ENCODE measurements at places on chromosomes 3 and 15. TPM values are rescaled to one million over a fixed set of nuclear protein-coding genes. Genes with fewer than 3 reads are reported as not detected.

Gene AQP9
- not detected for total RNA-seq

Gene ZNF35
- total RNA-seq: 9.3 TPM

Gene TPRG1
- not detected for total RNA-seq

Gene PPARG
- total RNA-seq: 88.1 TPM

Gene TERC
- 6.0 TPM for total RNA-seq

Gene DNAH12
- total RNA-seq: 0.21 TPM

Gene FANCD2
- total RNA-seq: 20.0 TPM

Gene HACD2
- 58.6 TPM for total RNA-seq

Gene TMOD2
- total RNA-seq: 1.7 TPM

Gene GLDN
- 0.57 TPM for total RNA-seq

GRCh38 chr3:160012108-160012507, 23.5 kb downstream of the IL12A start:
- H3K27ac ChIP-seq: no peak overlapping the region
- H3K27me3 ChIP-seq: no peaks in the 10 kb centered on the region
- H3K4me3 ChIP-seq: no peak overlapping the region
- no peaks in the 10 kb centered on the region for H3K36me3 ChIP-seq

DNA sequence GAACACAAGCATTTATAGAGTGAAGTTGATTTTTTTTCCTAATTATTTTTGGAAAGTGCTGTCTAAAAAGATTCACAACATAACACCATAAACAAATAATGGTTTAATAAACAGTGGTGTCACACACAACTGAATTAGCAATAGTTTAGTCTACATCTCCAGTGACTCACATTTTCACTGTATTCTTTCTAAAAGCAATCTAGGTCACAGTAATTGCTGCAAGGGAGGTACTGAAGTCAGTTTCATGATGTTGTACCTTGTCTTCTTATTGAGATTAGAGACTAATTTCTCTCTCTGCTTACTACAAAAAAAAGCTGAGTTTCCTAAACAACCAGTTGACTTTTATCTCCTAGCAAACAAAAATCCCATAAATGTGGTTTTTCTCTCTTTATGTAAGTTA, 29.6 kb downstream of the PLSCR4 start:
- H3K4me1 ChIP-seq: peaks cover 8% of the 10 kb centered on the region
- no peak for DNase-seq
- no peaks in the 10 kb centered on the region for H3K36me3 ChIP-seq
- H3K27me3 ChIP-seq: no peaks in the 10 kb centered on the region
- H3K4me3 ChIP-seq: no peak overlapping the region

- no peak for DNase-seq
- no peak overlapping the region for H3K4me3 ChIP-seq
- H3K36me3 ChIP-seq: no peaks in the 10 kb centered on the region
- no peaks in the 10 kb centered on the region for H3K4me1 ChIP-seq
Observed at GRCh38 chr3:67765575-67765974, 111.2 kb upstream of the SUCLG2 start.

GRCh38 chr15:85690561-85691231, 104.0 kb downstream of the KLHL25 start:
- H3K27me3 ChIP-seq: no peaks in the 10 kb centered on the region
- peaks cover 8% of the 10 kb centered on the region for H3K36me3 ChIP-seq
- DNase-seq: no peak
- H3K4me3 ChIP-seq: no peak overlapping the region
- no peak overlapping the region for H3K27ac ChIP-seq

DNA sequence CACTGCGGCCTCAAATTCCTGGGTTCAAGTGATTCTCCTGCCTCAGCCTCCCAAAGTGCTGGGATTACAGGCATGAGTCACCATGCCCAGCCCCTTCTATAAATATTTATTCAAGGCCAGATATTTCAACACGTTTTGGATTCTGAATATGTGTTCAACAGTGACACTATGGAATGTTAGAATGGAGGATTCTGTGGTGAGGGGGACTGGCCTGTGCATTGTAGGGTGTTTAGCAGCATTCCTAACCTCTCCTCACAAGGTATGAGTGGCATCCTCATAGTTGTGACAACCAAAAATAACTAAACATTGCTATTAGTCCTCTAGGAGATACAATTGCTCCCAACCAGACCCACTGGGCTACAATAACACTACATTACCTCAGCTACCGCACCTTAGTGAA, 104.0 kb upstream of the ATP10A start:
- no peak overlapping the region for H3K4me3 ChIP-seq
- H3K4me1 ChIP-seq: no peaks in the 10 kb centered on the region
- no peaks in the 10 kb centered on the region for H3K27me3 ChIP-seq
- H3K27ac ChIP-seq: no peak overlapping the region
- no peak for DNase-seq

GRCh38 chr3:5218815-5219214, 31.3 kb downstream of the EDEM1 start:
- no peaks in the 10 kb centered on the region for H3K4me1 ChIP-seq
- H3K4me3 ChIP-seq: no peak overlapping the region
- no peak for DNase-seq
- no peak overlapping the region for H3K27ac ChIP-seq

DNA sequence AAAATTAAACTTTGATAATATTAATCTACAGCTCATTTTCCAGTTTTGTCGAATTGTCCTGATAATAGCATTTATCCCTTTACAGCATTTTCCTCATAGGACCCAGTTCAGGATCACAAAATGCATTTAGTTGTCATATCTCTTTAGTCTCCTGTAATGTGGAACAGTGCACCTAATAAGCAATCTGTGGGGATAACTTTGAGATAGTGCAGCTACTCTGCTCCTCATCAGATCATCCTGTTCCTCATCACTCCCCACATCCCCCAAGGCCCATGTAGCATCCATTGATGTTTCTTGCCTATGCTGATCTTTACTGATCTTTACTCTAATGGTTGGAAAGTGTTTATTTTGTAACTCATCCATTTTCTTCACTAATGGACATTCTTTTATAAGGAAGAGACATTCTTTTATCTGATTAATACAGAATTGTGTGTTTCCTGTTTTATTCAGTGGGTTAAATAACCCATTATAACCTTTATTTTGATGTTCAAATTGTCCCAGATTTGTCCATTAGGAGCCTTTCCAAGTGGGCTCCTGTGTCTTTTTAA, 7.5 kb downstream of the RNF111 start:
- no peak overlapping the region for H3K27ac ChIP-seq
- no peaks in the 10 kb centered on the region for H3K27me3 ChIP-seq
- no peak overlapping the region for H3K4me3 ChIP-seq

- no peaks in the 10 kb centered on the region for H3K36me3 ChIP-seq
- no peaks in the 10 kb centered on the region for H3K27me3 ChIP-seq
- H3K4me1 ChIP-seq: no peaks in the 10 kb centered on the region
- no peak overlapping the region for H3K27ac ChIP-seq
Observed at GRCh38 chr3:106728315-106729098, 648.7 kb upstream of the CCDC54 start.

GRCh38 chr15:88700716-88701115, 61.9 kb downstream of the ISG20 start:
- no peaks in the 10 kb centered on the region for H3K36me3 ChIP-seq
- H3K4me1 ChIP-seq: no peaks in the 10 kb centered on the region
- peaks cover 30% of the 10 kb centered on the region for H3K27me3 ChIP-seq
- no peak for DNase-seq

DNA sequence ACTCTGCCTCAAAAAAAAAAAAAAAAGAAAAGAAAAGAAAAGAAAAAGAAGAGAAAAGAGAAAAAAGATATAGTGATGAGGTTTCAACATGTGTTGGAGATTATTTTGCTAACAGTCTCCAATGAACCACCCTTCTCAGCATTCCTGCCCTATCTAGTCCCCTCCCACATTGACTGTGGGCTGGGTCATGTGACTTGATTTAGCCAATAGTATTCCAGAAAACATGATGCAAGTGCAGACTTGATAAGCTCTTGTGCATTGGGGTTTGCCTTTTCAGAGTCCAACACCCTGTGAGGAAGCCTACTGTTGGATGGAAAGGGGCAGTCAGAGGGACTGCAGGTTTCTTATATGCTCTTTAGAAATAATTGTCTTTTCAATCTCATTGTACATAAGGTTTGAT, 37.8 kb upstream of the MED12L start:
- H3K27me3 ChIP-seq: peaks cover 10% of the 10 kb centered on the region
- H3K27ac ChIP-seq: no peak overlapping the region
- H3K4me3 ChIP-seq: no peak overlapping the region
- no peaks in the 10 kb centered on the region for H3K36me3 ChIP-seq
- DNase-seq: no peak

- H3K36me3 ChIP-seq: no peaks in the 10 kb centered on the region
- no peak overlapping the region for H3K27ac ChIP-seq
- no peaks in the 10 kb centered on the region for H3K4me1 ChIP-seq
- no peak for DNase-seq
- no peaks in the 10 kb centered on the region for H3K27me3 ChIP-seq
- H3K4me3 ChIP-seq: no peak overlapping the region
Observed at GRCh38 chr3:54837964-54838363, 89.9 kb downstream of the LRTM1 start.

DNA sequence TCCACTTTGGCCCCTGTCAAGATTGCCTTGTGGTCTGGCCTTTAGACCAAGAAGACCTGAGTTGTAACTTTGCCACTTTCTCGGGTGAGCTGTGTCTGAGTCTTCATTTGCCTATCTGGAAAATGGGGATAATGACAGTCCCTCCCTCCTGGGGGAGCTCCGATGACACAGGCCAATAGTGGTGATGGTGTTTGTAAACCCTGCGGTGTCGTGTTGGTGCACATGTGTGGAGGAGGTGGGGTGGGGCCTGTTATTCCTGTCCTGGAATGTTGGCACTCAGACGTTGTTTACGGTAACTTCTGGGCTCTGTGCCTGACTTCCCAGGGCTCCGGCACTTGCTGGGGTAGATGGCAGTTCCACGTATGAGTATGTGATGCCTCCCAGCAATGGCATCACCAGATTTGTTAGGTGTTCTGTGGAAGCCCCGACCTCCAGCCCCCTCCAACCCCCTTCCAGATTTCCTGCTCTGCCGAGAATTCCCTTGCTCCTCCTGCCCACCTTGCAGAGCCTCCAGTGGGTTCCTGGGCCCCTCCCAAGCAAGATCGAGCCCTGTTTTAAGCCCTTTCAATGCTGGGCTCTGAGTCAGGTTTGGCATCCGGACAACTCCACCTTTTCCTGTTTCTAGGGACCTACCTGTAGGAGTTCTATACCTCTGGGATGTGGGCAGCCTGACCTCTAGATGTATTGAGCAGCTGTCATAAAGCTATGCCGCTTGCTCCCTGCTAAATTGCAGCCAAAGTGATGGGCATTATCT, 31.4 kb downstream of the HRH1 start:
- H3K4me1 ChIP-seq: peaks cover 12% of the 10 kb centered on the region
- H3K4me3 ChIP-seq: peak overlapping the region; percentile 26
- 0 out of 2 replicates have a peak overlapping the region, but pooled peaks have one; percentile 40 for H3K27ac ChIP-seq
- peak; percentile 36 for DNase-seq
- H3K27me3 ChIP-seq: no peaks in the 10 kb centered on the region
- no peaks in the 10 kb centered on the region for H3K36me3 ChIP-seq

GRCh38 chr3:54065140-54065539, 57.2 kb upstream of the CACNA2D3 start:
- DNase-seq: no peak
- no peak overlapping the region for H3K4me3 ChIP-seq
- H3K27ac ChIP-seq: no peak overlapping the region
- H3K27me3 ChIP-seq: no peaks in the 10 kb centered on the region
- H3K36me3 ChIP-seq: no peaks in the 10 kb centered on the region
- H3K4me1 ChIP-seq: no peaks in the 10 kb centered on the region

GRCh38 chr15:52440414-52440813, 88.3 kb downstream of the MYO5A start:
- H3K27ac ChIP-seq: no peak overlapping the region
- H3K27me3 ChIP-seq: no peaks in the 10 kb centered on the region
- no peaks in the 10 kb centered on the region for H3K36me3 ChIP-seq
- H3K4me1 ChIP-seq: 0 out of 2 replicates have a peak, but pooled peaks cover 7% of the 10 kb centered on the region

DNA sequence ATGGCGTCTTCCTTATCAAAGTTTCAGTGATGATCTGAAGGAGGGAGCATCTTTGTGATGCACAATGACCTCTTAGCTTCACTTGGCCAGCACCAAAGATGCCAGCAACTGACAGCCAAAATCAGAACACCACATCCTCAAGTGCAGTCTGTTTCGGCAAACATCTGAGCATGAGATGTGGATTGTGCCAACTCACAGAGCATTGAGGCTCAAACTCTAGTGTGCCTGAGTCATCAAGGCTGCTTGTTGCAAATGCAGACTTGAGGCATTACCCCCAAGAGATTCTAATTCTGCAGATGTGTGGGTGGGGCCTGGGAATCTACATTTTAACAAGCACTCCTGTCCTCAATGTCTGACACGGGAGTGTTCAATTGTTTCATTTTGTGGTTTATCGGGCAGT, 35.8 kb downstream of the ABHD5 start:
- no peaks in the 10 kb centered on the region for H3K27me3 ChIP-seq
- H3K36me3 ChIP-seq: no peaks in the 10 kb centered on the region
- H3K27ac ChIP-seq: no peak overlapping the region
- no peaks in the 10 kb centered on the region for H3K4me1 ChIP-seq

- no peak overlapping the region for H3K27ac ChIP-seq
- DNase-seq: no peak
- H3K36me3 ChIP-seq: no peaks in the 10 kb centered on the region
- H3K4me1 ChIP-seq: peaks cover 5% of the 10 kb centered on the region
- H3K4me3 ChIP-seq: no peak overlapping the region
Observed at GRCh38 chr3:107425033-107425432, 47.8 kb downstream of the CCDC54 start.

DNA sequence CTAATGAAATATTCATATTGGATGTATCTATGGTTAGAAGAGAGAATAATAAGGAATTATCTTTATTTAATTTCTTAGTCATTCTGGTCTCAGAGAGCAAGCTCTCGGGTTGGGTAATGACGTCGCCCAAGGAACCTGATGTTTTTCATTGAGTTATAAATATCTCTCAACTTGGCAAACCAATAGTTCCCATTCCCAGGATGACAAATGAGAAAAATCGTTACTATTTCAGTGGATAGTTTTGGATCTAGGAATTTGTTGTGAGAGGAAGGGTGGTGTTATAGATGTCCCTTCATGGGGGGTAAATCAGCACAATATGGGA, 162.9 kb upstream of the NR2E3 start:
- no peaks in the 10 kb centered on the region for H3K36me3 ChIP-seq
- no peak overlapping the region for H3K4me3 ChIP-seq
- H3K27ac ChIP-seq: no peak overlapping the region

- H3K4me1 ChIP-seq: peaks cover 12% of the 10 kb centered on the region
- no peak for DNase-seq
- no peaks in the 10 kb centered on the region for H3K27me3 ChIP-seq
- no peak overlapping the region for H3K4me3 ChIP-seq
- H3K36me3 ChIP-seq: no peaks in the 10 kb centered on the region
Observed at GRCh38 chr15:60091911-60092310, 87.8 kb downstream of the FOXB1 start.

DNA sequence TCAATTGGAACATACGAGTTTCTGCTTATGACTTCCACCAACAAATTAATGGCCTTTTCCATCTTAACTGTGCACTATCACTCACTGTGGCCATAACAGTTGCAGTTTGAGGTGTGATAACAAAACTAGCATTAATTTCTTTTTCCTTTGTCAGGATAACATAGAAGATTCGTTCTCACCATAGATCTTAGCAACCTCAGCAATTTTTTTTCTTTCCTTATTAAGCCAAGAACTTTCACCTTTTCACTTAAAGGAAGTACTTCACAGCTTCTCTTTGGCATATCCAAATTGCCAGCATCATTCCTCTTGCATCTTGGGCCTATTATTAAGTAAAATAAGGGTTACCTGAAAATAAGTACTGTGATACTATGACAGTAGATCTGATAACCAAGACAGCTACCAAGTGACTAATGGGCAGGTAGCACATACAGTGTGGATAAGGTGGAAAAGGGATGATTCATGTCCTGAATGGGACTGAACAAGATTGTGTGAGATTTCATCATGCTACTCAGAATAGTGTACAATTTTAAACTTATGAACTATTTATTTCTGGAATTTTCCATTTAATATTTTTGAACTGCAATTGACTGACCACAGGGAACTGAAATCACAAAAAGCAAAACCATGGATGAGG, 46.6 kb downstream of the CEP70 start:
- no peak overlapping the region for H3K27ac ChIP-seq
- DNase-seq: no peak
- no peak overlapping the region for H3K4me3 ChIP-seq
- H3K27me3 ChIP-seq: no peaks in the 10 kb centered on the region
